ENCODE measurements at places on chromosomes 16 and 17.

- DNase-seq: no peak
These were observed 132.8 kb downstream of the RBFOX3 start for GRCh38 chr17:79478051-79478461.

DNA sequence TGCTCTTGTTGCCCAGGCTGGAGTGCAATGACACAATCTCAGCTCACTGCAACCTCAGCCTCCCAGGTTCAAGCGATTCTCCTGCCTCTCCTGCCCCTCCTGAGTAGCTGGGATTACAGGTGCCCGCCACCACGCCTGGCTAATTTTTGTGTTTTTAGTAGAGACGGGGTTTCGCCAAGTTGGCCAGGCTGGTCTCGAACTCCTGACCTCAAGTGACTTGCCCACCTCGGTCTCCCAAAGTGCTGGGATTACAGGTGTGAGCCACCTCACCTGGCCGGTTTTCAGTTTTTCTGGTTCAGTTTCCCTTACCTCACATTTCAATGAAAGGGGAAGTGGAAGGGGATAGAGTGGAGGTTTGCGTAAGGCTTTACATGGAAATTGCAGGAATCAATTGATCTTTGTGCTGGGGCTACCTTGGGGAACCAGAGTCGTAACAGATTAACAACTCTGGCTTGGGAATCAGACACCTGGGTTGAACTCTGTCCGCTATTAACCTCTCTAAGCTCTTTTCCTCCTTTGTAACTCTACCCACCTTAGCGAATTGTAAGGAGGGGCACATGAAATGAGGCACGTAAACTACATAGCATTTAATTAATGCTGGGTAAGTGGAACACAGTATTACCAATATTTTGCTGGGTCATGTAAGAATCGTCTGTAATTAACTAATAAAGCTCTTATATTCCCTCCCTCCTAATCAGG lies 3.2 kb downstream of the MPV17L start:
- no peak for DNase-seq

GRCh38 chr16:11799017-11799381 lies 1.9 kb upstream of the ZC3H7A start:
- DNase-seq: no peak

- DNase-seq: no peak
These were observed 377 bp upstream of the CRHR1 start for GRCh38 chr17:45783593-45784292.

- no peak for DNase-seq
These were observed 2.7 kb upstream of the SP6 start for GRCh38 chr17:47853616-47854015.

- no peak for DNase-seq
These were observed 2.1 kb upstream of the TOM1L1 start for GRCh38 chr17:54898576-54898975.

- no peak for DNase-seq
These were observed 15.3 kb downstream of the CYTH1 start for GRCh38 chr17:78766743-78767294.

DNA sequence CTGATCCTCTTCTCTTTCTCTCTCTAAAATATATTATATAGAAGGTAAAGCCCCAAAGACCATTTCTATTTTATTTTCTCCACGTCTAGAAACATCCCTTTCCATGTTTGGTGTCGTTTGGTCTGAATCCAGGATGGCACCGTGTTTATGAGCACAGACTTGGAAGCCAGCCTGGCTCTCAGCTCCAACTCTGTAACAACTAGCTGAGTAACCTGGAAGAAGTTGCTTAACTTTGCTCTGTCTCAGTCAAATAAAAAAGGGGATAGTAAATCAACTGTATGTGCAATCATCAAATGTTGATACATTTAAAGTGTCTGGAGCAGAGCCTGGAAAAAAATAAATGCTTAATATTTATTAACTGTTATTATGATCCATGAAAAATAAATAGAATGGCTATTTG lies 249.8 kb upstream of the MAF start:
- DNase-seq: no peak

GRCh38 chr17:38750312-38751121 lies 2.0 kb upstream of the PSMB3 start:
- DNase-seq: no peak

- no peak for DNase-seq
These were observed 14.2 kb downstream of the SLX4 start for GRCh38 chr16:3597226-3597625.

- no peak for DNase-seq
These were observed 128.2 kb downstream of the USP22 start for GRCh38 chr17:20914658-20915057.

- no peak for DNase-seq
These were observed 1.1 kb downstream of the ZNF423 start for GRCh38 chr16:49854796-49855203.

DNA sequence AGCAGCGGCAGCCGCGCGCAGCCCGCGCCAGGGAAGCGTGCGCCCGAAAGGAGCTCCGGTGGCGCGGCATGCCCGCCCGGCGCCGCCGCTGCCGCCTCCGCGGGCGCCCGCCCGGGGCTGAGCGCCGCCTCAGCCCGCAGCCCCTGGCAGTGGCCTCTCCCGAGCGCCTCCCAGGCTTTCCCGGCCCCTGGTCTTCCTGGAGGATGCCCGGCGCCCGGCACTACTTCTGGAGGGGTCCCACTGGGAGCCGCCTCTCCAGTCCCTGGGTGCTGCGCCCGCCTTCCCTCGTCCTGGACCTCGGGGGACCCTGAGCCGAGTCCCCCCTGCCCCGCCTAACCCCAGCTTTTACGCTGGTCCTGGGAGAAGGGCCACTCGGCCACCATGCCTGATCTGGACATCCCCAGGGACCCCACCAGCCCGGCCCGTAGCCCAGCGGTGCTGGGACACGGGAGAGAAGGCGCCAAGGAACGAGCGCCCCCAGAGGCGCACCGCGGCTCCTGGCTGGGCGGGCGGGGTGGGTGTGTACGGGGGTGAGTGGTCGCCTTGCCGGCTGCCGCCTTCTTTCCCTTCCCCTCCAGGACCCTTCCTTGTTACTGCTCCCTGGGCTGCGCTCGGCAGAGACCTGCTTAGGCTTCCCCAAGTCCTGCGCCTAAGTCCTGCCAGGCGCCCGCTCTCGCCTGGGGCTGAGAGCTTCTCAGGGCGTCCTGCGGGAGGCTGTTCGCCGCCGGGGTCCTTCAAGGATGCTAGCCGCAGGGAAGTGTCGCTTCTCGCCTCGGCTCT lies 704 bp downstream of the ASIC2 start:
- DNase-seq: no peak

- no peak for DNase-seq
These were observed 1.8 kb upstream of the MIF4GD start for GRCh38 chr17:75272848-75273184.

- no peak for DNase-seq
These were observed 71.2 kb upstream of the LGALS9 start for GRCh38 chr17:27559506-27560481.

DNA sequence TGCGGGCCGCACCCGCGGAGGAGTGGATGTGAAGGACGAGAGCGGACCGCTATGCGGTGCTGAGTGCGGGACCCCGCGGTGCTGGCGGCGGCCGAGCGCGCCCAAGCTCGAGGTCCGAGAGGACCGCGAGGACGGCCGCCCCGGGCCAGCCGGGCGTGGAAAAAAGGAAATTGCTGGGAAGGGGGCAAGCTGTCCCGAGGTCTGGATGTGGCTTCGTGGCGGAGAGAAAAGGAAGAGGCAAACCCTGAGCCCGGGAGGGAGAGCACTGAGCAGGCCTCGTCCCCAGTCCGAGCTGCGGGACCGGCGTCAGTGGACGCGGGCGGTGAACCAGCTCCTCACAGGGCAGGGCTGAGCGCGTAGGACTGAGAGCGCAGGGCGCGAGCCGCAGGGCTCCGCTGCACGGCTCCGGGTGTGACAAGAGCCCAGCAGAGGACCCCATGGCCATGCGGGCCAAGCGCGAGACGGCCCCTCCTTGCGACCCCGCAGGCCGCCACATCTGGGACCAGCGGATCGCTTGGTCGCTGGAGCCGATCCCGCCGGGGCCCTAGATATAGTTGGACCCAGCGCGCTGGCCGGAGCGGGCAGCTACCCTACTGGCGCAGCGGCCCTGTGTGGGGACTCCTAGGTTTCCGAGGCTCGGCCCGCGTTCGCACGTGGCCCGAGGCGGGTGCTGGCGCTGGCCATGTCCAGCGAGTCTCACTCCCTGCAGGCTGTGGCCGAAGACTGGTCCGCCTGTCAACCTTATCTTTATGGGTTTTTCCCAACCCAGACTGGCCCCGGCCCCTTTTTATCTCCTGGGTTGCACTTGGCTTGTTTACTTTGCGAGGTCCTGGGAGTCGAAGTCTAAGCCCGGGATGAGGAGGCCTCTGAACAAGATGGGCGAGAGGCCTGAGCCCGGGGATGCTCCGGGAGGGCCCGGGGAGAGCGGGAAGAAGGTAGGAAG lies 2.4 kb downstream of the TBX4 start:
- no peak for DNase-seq

DNA sequence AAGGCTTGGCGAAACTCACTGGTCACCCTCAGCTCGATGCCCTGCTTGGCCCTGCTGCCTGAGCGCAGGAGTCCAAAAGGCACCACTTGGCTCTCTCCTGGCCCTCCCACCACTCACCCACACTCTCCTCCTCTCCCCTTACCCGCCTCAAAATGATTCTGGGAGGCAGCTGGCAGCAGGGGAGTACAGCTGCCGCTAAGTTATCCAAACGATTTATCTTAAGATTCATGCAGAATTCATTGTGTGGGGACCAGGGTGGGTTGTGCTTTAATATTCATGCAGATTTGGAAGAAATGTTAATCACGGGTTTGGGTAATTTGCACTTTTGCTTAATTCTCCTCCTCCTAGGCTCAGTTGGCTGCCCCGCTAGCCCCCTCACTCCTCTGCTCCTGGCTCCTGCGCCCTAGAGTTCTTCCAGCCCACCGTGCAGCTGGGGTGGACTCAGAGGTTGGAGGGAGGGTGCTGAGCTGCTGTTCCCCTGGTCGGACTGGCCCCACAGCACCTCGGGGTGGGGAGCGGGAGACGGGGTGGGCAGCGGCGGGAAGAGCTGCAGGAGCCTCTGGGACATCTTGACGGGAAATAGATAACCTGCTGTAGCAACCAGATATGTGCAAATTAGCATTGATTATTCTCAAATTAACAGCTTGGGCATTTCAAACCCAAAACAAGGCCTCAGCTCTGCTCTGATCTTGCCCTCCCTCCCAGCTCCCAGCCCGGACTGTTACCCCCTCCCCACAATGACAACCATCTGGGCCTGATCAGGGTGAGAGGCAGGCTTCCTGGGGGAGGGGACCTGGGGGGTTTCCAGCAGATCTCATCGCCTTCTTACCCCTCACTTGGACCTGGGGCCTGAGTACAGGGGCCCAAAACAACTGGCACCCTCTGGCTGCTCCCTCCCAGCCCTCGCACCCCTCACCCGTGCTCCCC lies 122.6 kb upstream of the RPL38 start:
- DNase-seq: no peak

DNA sequence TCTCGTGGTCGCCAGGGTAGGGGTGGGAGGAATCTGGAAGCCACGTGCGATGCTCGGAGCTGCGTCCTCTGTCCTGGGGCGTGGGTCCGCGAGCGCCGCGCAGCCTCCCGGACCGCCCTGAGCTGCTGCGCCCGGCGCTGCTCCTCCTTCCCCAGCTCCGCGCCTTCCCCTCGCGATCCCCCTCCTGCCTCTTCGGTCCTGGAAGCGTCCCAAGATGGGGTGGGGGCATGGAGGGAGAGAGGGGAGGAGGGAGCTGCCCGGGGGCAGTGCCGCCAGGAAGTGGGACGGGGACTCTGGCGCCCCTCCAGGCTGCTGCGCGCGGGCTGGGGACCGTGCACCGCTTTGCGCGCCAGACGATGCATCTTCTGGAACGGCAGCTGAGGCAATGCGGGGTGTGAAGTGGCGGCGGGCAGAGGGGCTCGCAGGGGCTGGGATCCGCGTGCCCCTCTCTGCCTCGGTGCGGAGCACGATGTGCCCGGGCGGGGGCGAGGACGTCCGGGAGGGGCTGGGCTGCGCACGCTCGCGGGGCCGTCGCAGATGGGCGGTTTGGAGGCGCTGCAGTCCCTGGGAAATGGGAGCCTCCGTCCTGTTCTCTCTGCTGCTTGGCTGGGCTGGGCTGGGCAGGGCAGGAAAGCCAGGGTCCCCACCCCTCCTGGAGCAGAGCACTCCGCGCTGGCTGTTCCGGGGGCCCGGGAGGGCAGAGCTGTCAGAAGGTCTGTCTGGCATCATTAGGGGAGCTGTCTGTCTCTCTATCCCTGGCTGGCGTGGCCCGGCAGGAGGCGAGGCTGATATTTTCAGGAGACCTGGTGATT lies 388.0 kb downstream of the SEC14L1 start:
- DNase-seq: no peak

DNA sequence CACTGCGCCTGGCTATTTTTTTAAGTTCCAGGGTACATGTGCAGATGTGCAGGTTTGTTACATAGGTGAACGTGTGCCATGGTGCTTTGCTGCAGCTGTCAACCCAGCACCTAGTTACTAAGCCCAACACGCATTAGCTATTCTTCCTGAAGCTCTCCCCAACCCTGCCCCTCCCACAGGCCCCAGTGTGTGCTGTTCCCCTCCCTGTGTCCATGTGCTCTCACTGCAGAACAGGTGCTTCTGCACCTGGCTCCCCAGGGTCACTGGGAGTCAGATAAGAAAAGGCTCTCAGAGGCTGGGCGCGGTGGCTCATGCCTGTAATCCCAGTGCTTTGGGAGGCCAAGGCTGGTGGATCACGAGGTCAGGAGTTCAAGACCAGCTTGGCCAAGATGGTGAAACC lies 6.2 kb downstream of the HASPIN start:
- no peak for DNase-seq

DNA sequence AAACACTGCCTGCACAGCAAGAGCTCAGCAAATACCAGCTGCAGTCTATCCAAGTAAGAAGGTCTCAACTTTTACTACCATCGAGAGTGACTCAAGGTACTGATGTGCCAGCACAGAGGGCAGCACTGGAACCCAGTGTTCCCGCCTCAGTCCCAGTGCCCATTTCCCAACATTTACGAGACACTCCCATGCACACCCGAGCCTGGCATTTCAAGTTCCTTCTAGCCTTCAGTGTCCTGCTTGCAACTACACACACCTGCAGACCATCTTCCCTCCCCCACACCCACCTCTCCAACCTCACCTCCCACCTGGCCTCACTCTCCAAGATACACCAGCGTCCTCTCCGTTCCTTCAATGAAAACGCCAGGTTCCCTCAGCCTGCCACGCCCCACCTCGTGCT lies 3.2 kb downstream of the KLHDC4 start:
- no peak for DNase-seq

- no peak for DNase-seq
These were observed 4.8 kb downstream of the CBLN1 start for GRCh38 chr16:49276646-49277385.
